ENCODE measurements at places on chromosomes 11 and 22.

GRCh38 chr22:44172370-44173108 is 8.2 kb upstream of the PARVG start:
- DNase-seq, result no peak

DNA sequence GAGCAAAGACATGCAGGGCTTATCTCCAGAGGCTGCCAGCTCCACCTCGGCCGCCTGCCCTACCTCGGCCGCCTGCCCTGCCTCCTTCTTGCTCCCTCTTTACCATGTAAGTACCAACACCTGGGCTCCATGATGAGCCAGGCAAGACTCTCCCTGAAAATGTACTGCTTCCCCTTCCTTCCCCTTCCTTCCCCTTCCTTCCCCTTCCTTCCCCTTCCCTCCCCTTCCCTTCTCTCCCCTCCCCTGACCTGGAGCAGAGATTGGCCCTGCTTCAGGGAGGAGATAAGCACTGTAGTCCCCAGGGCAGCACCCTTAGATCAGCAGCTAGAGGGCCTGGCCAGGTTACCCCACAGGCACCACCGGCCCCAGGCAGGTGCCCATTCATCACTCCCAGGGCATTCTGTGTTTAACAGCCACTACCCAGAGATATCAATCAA is 25.4 kb upstream of the ADORA2A start:
- no peak for DNase-seq

DNA sequence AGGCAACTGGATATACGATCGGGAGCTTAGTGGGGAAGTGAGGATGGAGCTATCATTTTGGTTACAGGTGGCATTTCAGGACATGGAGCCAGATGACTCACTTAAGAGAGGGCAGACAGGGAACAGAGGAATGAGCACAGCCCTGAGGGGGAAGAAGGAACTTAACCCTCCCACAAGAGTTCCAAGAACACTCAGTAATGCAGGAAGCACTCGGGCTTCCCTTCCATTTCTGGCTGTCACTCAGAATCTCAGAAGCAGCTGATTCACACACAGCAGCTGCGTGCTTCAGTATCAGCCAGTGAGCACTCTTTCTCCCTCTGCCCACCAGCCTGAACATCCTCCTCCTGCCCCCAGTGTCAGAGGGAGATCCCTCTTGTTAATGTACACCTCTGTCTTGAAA is 34.8 kb downstream of the EFCAB6 start:
- no peak for DNase-seq

DNA sequence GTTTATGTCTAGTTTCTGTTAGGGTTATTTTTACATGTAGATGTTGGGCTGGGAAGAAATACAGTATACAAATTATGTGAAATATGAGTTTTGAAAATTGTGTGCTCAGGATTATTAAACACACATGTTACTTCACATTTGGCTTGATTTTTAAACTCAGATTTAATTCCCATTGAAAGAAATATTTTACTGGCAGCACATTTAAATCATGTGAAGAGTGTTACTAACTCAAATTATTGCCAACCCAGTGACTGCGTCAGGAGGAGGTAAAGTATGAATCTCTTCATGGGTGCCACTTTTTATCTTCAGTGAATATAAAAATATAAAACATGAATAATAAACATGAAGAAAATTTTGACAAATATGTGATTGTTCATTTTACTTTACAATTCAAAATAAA is 457.5 kb upstream of the CCDC179 start:
- no peak for DNase-seq

DNA sequence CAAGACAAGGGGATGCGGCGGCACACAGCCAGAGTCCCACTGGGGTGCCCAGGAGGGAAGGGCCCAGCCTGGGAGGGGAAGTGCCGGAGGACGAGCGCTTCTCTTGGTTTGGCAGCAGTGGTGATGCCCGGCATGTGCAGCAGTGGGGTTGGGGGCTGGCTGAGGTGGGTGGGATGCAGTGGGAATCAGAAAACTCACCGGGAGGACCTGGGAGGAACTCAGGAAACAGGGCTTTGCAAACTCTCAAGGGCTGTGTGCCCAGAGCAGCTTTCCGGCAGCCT is 3.0 kb downstream of the FERMT3 start:
- no peak for DNase-seq

DNA sequence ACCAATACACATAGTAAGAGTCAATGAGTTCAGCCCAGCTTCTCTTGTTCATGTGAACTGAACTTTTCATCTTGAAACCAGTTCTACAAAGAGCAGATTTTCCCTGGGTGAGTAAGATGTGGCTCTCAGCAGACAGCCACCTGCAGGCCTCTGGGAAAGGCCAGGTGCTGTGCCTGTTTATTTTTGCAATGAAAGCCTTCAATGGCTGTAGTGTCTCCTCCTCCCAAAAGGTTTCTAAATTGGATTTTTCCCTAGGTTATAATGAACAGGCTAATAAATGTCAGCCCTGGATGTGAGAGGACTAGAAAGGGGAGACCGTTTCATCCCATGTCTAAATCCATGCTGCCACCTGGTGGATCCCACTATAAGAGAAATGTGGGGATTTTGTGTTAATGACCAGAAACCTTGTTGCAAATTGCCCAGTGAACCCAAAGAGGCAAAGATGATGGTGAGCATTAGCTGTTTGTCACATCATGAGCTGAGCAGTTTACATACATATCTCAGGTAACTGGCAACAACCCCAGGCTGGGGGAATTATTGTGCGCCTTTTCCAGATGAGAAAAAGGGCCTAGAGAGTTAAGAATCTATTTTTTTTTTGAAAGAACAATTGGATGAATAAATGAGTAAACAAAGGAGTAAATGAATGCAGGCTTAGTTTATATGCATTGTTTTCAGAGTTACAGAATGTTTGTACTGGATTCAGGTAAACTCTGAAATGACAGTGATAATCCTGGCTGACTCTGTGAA is 12.7 kb downstream of the C11orf91 start:
- peak; percentile 84 for DNase-seq

- no peak for DNase-seq
Observed at GRCh38 chr11:66459138-66459778, 7.4 kb upstream of the PELI3 start.

DNA sequence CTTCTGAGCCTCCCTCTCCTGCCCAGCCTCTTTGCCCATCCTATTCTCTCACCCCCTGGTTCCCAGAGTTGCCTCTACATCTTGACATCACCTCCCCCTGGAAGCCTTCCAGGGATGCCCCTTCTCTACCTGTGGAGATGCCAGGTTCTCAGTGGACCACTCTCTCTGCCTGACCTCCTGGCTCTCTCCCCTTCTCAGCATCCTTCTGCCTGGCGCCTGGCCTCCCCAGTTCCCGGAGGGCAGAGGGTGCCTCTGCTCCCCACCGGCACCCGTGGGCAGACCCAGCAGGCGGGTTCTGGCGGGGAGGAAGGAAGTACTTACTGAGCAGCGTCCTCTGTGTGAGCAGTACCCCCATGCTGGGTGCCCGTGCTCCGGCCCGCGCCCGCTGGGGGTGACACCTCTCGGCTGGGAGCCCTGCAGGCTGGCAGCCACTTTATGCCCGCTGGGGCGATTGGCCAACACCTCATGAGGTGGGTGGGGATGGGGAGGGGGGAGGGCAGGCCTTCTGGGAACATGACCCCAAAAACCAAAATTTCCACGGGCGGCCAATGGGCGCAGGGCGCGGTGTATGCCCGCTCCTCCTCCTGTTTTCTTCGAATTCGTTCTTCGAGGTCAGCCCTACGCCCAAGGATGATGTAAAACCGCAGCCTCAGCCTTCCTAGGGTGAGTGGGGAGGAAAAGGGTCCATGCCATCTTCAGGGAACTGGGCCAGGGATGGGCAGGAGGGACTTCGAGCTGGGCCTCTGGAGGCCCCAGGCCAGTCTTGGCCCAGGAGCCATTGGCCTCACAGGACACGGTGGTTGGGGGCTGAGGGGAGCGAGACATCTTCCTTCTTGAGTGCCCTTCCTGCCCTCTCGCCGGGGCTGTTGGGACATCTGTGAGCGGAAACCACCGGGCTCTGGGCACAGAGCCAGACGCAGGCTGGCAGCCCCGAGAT is at the start of gene OSM:
TSS of gene OSM (minus strand) at position 407 of the 937 bp plus-strand sequence. CDS start at position 355, 52 bp downstream.
- DNase-seq, result no peak

- DNase-seq, result no peak
Observed at GRCh38 chr22:27715106-27715505, 86.5 kb downstream of the MN1 start.

DNA sequence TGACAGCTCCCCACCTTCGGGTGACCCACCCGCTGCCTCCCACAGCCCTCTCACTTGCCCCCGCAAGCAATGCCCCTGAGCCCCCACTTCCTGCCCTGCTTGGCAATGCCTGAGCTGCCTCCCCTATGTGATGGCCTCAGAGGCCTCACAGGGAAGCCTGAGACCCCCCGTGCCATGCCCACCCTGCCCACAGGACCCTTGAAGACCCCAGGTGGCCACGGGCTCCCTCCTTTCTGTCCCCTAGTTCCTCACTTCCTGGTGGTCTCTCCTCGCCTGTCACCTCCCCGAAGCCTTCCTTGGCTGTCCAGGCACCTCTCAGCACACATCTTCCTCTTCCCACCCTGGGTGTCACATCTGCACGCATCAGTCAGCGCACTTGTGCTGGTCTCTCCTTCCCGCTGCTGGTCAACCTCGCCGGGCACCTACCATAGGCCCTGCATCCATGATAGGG is 90.5 kb downstream of the BRD1 start:
- DNase-seq, result peak; percentile 83

- no peak for DNase-seq
Observed at GRCh38 chr11:130278745-130279144, 36.0 kb downstream of the ZBTB44 start.

GRCh38 chr11:126602993-126603392 is 247.5 kb downstream of the ST3GAL4 start:
- no peak for DNase-seq

DNA sequence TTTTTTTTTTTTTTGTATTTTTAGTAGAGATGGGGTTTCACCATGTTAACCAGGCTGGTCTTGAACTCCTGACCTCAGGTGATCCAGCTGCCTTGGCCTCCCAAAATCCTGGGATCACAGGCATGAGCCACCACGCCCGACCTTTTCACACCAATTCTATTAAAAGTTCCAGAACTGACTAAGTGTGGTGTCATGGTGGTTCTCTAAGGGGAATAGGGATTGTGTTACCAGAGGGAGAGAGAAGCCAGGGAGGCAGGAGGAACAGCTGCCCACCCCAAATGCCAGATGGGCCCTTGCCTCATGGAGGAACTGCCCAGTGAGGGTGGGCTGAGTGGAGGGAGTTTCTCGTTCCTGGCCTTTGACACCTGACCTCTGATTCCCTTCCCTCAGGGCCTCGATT is 5.9 kb downstream of the RPS6KA4 start:
- no peak for DNase-seq

DNA sequence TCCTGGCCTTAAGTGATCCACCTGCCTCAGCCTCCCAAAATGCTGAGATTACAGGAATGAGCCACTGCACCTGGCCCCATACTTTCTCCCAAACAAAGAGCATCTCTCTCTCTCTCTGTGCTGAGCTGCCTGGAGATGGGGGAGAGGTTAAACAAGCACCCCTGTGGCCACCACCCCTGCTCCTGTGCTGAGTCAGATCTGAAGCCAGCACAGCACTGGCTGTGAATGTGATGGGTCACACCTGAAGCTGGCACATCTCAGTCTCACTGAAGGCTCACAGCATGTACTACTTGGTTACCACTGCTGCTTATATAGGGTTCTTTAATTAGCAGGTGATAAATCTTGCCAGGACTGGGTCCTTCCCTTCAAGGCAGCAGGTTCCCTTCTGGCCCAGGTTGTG is 10.8 kb upstream of the WEE1 start:
- no peak for DNase-seq

GRCh38 chr22:37260901-37261336 is 16.9 kb upstream of the RAC2 start:
- no peak for DNase-seq

- DNase-seq, result no peak
Observed at GRCh38 chr11:19187114-19187832, 14.5 kb downstream of the CSRP3 start.
